HTR-8/SVneo (cell line): ENCODE measurements at places on chromosomes 3 and 15.

- DNase-seq: no peak
These were observed 44.1 kb upstream of the P2RY1 start for GRCh38 chr3:152790651-152791387.

DNA sequence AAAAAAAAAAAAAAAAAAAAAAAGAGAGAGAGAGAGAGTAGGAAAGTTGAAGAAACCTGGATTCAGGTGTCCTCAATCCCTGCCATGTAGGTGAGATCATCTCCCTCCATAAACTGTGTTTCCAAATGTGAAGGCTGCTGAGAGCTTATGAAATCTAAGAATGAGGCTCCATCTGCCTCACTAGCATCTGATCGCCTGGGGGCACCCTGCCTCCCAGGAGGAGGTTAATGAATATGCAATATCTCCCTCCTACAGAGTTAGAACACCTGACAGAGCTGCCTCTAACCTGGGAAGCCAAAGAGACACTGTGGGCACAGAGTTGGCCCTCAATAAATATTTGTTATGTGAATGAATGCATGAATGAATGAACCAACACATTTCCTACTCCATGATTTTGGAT is 23.8 kb upstream of the ZNF148 start:
- no peak for DNase-seq

GRCh38 chr3:67601385-67601784 is 53.0 kb downstream of the SUCLG2 start:
- no peak for DNase-seq

- no peak for DNase-seq
These were observed 118.2 kb upstream of the RASGRP1 start for GRCh38 chr15:38682861-38683260.

- DNase-seq: no peak
These were observed 16.4 kb upstream of the BNC1 start for GRCh38 chr15:83300826-83301225.

- no peak for DNase-seq
These were observed 42.3 kb upstream of the HDC start for GRCh38 chr15:50307799-50308198.

GRCh38 chr3:75951941-75952340 is 166.6 kb upstream of the ZNF717 start:
- DNase-seq: no peak

GRCh38 chr3:14915636-14916222 is 31.7 kb upstream of the NR2C2 start:
- no peak for DNase-seq

DNA sequence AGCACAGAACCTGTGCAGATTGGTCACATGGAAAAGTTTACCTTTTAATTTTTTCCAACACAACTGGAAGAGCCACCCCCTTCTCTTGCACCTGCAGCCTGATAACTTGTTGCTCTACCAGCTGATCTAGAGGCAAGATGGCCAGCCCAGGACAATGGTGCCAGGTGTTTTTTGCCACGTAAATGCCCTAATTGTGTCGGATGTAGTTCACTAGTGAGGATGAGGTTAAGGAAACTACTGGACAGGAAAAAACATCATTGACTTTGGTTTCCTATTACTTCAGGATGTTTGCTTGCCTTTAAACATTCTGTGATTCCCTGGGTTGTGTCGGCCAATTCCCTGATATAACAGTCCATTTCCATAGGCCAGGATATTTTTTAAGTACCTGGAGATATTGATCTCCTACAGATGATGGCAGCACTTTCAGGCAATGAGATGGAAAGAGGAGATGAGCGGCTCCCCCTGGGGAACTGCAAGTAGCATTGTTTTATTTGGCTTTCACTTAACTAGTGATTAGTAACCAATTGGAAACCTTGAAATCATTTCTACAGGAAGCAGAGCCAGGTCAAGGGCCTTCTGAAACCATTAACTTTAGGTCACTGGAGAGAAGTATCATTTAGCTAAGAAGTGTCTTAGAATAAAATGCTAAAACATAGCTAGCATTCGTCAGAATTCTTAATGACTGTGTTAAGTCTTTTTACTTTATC is 72.5 kb downstream of the OSBPL10 start:
- no peak for DNase-seq

DNA sequence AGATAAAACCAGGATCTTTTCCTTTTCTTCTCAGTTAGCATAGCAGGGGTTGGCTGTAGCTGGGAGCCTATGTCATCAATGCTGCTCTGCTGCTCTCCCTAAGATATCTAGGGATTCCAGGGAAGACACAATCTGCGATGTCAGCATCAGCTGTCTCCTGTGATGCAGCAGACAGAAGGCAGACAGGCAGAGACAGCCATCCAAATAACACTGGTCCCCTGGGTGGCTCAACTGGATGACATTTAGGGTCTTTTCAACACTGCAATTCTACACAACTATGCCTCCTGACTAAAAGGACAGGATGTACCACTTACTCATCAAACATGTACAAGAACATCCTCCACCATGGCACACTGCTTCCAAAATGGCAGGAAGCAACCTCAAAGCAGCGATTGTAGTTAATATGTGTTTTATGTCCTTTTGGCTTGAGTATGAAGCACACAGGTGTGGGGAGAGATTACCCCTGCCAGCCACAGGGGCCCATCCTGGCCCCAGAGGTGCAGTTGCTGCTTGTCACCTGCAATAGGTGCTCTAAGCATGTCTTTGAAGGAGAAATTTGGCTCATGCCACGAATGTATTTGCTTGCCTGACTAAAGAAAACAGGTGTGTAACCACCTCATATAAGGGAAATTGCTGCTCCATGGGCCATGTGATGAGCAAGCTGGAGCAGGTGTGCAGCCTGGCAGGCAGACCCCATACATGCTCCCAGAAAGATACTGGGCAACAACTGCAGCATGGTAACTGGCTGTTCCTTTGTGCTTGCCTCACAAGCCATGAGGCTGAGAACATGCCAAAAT is 357.8 kb downstream of the VPS13C start:
- DNase-seq: no peak

DNA sequence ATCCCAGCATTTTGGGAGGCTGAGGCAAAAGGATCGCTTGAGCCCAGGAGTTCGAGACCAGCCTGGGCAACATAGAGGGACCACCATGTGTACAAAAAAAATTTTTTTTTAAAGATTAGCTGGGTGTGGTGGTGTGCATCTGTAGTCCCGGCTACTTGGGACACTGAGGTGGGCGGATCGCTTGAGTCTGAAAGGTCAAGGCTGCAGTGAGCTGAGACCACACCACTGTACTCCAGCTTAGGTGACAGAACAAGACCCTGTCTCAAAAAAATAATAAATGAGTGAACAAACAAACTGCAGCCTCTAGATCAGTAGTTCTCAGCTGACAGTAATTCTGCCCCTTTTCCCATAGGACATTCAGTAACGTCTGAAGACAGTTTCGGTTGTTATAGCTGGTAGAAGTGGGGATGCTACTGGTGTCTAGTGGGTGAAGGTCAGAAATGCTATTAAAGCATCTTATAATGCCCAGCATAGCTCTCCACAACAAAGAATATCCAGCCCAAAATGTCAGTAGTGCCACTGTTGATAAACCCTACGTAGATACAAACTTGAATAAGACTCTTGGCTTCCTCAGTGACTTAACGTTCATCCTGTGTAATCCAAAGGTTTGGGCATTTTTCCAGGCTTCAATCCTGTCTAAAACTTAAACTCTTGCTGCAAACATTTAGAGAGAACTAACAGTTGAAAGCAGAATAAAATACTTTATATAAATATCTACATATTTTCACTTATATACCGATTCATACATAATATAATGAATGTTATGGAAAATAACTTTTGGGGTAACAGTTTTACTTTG is 10.6 kb downstream of the SMC4 start:
- no peak for DNase-seq

DNA sequence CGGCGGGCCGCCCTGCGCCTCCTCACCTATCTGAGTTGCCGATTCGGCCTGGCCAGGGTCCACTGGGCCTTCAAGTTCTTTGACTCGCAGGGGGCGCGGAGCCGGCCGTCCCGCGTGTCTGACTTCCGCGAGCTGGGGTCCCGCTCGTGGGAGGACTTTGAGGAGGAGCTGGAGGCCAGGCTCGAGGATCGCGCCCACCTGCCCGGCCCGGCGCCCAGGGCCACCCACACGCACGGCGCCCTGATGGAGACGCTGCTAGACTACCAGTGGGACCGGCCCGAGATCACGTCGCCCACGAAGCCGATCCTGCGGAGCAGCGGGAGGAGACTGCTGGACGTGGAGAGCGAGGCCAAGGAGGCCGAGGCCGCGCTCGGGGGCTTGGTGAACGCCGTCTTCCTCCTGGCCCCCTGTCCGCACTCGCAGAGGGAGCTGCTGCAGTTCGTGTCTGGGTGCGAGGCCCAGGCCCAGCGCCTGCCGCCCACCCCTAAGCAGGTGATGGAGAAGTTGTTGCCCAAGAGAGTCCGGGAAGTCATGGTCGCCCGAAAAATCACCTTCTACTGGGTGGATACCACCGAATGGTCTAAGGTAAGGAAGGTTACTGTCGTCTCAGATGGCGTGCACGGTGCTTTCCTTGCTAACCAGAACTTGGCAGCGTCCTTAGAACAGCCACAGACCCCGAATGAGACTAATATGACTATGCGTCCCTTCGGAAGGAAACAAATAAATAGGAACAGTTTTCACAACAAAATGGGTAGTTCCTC is 567 bp downstream of the TICRR start:
- DNase-seq: no peak

GRCh38 chr3:105414841-105415240 is 48.1 kb downstream of the ALCAM start:
- no peak for DNase-seq

- no peak for DNase-seq
These were observed 122.8 kb downstream of the RPLP1 start for GRCh38 chr15:69575387-69575786.

DNA sequence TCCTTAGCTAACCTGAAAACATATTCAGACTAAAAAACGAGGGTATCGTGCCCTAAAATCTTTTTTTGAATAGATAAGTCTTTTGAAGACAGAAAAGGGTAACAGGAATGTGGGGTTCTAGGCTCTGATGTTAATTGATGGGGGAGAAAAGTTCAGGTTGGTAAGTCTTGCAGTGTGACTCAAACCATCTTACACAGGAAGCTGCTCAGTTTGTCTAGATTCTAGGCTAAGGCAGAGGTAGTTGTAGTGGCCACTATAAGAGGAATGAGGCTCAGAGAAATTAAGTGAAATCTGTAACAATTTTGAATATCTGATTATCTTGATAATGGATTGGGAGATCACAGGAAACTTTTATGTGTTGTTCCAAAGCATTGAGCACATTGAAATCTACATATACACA is 267.9 kb downstream of the PDCD6IP start:
- no peak for DNase-seq
